GM23338 (cell line): ENCODE measurements at places on chromosomes 3 and 15. TPM values are rescaled to one million over a fixed set of nuclear protein-coding genes. Genes with fewer than 3 reads are reported as not detected.
A peak's percentile ranks its signal among the peaks of the same experiment; 100 is the strongest.

GRCh38 chr3:132417695-132418411 is 551 bp downstream of the DNAJC13 start:
- peak overlapping the region; percentile 88 for H3K27ac ChIP-seq
- H3K27me3 ChIP-seq, result no peaks in the 10 kb centered on the region
- no peaks in the 10 kb centered on the region for H3K36me3 ChIP-seq
- peak; percentile 83 for DNase-seq

DNA sequence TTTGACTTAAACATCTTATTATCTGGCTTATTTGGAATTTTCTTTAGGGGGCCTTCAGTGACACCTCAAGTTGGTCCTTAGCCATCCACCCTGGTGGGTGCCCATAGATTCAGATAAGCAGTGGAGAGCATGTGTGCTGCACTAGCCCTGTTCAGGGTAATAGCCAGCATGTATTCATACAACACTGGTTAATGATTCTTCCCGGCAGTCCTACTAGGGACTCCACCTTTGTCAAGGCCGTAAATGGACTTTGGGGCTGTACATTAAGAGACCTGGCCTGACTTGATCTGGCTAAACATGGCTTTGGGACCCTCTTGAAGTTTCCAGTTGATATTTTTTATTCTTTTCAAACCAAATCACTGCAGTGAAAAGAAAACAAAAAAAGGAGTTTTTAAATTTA is 125.8 kb downstream of the PTPRG start:
- peaks cover 94% of the 10 kb centered on the region for H3K4me1 ChIP-seq
- H3K4me3 ChIP-seq, result peak overlapping the region; percentile 18; the same call in 1 of the 2 replicates
- DNase-seq, result no peak
- peak overlapping the region; percentile 92 for H3K27ac ChIP-seq
- no peaks in the 10 kb centered on the region for H3K36me3 ChIP-seq
- no peaks in the 10 kb centered on the region for H3K27me3 ChIP-seq

DNA sequence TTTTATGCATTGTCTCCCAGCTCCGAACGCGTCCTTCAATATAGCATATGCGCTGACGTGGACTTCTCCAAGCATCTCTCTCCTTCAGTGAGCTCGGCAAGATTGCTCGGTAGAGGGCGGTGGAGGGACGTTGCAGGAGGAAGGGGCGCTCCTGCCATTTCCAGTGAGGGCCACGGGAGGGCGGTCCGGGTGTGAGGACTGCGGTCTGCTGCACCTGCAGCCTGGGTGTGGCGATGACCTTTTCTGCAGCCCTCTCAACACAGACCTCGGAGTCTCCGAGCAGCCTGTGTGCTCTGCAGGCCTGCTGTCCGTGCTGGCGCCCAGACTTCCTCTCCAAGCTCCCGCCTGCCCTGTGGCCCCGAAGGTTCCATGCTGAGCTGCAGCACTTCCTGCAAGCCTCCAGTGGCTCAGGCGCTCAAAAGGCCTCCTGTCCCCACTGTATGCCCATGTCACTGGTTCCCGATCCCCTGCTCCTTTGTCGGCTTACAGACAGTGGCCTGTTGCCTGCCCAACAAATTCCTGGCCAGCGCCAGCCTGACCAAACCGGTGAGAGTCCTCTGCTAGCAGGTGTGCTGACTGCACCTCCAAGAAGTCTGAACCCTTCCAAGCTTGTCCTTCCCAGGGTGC is 8.9 kb upstream of the RTP3 start:
- peak overlapping the region; percentile 12; the same call in 1 of the 2 replicates for H3K4me3 ChIP-seq
- no peaks in the 10 kb centered on the region for H3K27me3 ChIP-seq
- no peak overlapping the region for H3K27ac ChIP-seq
- peaks cover 11% of the 10 kb centered on the region for H3K4me1 ChIP-seq
- peak; percentile 99 for DNase-seq

- H3K27me3 ChIP-seq, result no peaks in the 10 kb centered on the region
- H3K4me3 ChIP-seq, result peak overlapping the region; percentile 65
Measured at GRCh38 chr3:15860014-15860934, 62.5 kb upstream of the ANKRD28 start.

DNA sequence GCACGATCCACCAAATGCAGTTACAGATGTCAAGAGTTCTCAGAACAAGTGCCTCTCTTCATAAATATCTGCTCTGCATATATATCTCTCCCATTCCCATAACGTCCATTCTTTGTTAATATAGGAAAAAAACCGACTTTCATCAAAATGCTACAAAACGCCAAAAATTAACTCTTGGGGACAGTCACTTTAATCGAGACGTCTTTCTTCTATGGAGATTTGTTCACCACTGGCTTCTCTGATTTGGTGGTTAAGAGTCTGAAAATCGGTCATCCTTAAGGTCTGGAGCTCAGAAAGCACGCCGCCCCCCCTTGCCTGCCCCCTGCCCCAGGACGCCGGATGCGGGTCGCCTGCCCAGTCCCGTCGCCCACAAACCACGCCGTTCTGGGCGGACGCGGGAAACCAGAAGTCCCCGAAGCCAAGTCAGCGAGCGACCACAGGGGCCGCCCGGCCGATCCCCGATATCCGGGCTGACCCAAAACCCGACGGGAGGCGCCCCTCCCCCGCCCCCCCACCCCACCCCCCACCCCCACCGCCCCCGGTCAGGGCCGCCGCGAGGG is 252.7 kb downstream of the TJP1 start:
- peak overlapping the region; percentile 69 for H3K4me3 ChIP-seq
- H3K4me1 ChIP-seq, result peaks cover 24% of the 10 kb centered on the region
- H3K27ac ChIP-seq, result no peak overlapping the region
- no peaks in the 10 kb centered on the region for H3K36me3 ChIP-seq

DNA sequence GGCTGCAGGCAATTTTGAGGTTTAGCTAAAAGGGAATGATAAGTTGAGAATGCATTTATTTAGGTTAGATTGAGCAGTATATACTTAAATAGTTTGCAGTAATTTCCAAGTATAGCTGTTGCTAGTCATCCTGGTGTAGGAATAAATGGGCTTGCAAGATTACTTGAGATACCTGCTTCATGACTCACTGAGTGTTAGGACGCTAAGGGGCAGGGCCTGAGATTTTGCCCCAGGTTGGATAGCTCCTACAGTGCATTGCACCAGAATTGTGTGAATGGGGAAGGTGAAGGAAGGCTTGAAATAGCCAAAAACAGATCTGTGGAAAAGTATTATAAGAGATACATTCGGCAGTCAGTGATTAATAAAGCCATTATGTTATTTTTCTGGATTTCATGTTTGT is 72.8 kb downstream of the KCNH8 start:
- no peak for DNase-seq
- H3K4me3 ChIP-seq, result no peak overlapping the region

DNA sequence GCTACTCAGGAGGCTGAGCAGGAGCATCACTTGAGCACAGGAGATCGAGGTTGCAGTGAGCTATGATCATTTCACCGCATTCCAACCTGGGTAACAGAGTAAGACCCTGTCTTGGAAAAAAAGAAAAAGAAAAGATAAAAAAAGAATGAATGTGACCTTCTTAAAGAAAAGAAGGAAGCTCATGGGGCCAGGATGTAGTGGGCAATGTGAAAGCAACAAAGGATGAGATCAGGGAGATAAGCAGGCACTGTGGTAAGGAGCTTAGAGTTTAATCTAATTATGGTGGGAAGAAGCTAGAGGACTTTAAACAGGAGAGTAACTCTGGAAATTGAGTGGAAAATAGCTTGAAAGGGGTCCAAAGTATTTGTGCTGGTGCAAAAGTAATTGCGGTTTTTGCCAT is 231.6 kb upstream of the UBE2E2 start:
- no peak overlapping the region for H3K27ac ChIP-seq
- H3K27me3 ChIP-seq, result no peaks in the 10 kb centered on the region
- H3K4me1 ChIP-seq, result no peaks in the 10 kb centered on the region
- no peaks in the 10 kb centered on the region for H3K36me3 ChIP-seq

GRCh38 chr15:79381593-79381992 is 50.5 kb upstream of the MINAR1 start:
- H3K4me1 ChIP-seq, result no peaks in the 10 kb centered on the region
- DNase-seq, result no peak
- H3K27me3 ChIP-seq, result no peaks in the 10 kb centered on the region
- H3K27ac ChIP-seq, result no peak overlapping the region
- H3K36me3 ChIP-seq, result no peaks in the 10 kb centered on the region
- no peak overlapping the region for H3K4me3 ChIP-seq

GRCh38 chr3:130811557-130811956 is 64.9 kb upstream of the PIK3R4 start:
- no peak overlapping the region for H3K4me3 ChIP-seq
- DNase-seq, result no peak
- peaks cover 5% of the 10 kb centered on the region for H3K36me3 ChIP-seq
- H3K27ac ChIP-seq, result no peak overlapping the region
- no peaks in the 10 kb centered on the region for H3K27me3 ChIP-seq
- H3K4me1 ChIP-seq, result no peaks in the 10 kb centered on the region

GRCh38 chr3:152511904-152512303 is 243.2 kb downstream of the MBNL1 start:
- DNase-seq, result no peak
- peaks cover 16% of the 10 kb centered on the region for H3K4me1 ChIP-seq
- H3K27ac ChIP-seq, result no peak overlapping the region; the same call in 1 of the 2 replicates
- no peaks in the 10 kb centered on the region for H3K27me3 ChIP-seq
- H3K4me3 ChIP-seq, result no peak overlapping the region

GRCh38 chr3:80190051-80190450 is 422.3 kb upstream of the ROBO1 start:
- no peak overlapping the region for H3K27ac ChIP-seq
- no peaks in the 10 kb centered on the region for H3K36me3 ChIP-seq
- H3K4me1 ChIP-seq, result no peaks in the 10 kb centered on the region; the same call in 1 of the 2 replicates
- H3K27me3 ChIP-seq, result no peaks in the 10 kb centered on the region
- peak; percentile 24 for DNase-seq

DNA sequence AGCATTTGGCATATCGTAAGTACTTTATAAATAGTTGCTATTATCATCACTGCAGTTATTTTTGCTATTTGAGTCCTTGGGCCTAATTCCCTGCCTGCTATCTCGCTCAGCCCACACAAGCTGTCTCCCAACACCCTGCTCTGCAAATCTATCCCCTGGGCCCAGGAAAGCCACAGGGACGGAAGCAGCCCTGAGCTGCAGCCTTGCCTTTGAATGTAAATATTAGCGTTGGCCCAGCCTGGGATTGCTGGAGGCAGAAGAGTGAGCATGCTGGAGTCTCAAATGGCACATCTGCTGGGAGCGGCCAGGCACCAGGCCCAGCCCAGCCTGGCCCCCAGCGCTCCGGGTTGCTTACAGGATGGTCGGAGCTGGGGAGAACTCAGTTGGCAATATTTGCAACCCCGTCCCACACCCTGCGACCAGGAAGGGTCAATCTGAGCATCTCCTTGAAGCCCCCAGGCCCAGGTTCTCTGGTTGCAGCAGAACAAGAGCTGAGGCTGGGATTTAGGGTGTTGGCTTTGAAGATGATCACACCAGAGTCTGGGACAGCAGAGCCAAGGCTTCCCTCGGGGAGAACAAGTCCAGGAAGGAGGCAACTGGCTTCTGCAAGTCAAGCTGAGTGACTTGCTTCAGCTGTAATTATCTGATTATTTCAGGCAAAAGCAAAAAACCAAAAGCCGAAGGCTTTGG is 529.6 kb downstream of the SHQ1 start:
- H3K36me3 ChIP-seq, result no peaks in the 10 kb centered on the region
- H3K4me1 ChIP-seq, result no peaks in the 10 kb centered on the region
- no peaks in the 10 kb centered on the region for H3K27me3 ChIP-seq
- H3K27ac ChIP-seq, result no peak overlapping the region

GRCh38 chr15:74709011-74709410 is 13.2 kb upstream of the EDC3 start:
- H3K4me3 ChIP-seq, result no peak overlapping the region
- no peaks in the 10 kb centered on the region for H3K4me1 ChIP-seq

DNA sequence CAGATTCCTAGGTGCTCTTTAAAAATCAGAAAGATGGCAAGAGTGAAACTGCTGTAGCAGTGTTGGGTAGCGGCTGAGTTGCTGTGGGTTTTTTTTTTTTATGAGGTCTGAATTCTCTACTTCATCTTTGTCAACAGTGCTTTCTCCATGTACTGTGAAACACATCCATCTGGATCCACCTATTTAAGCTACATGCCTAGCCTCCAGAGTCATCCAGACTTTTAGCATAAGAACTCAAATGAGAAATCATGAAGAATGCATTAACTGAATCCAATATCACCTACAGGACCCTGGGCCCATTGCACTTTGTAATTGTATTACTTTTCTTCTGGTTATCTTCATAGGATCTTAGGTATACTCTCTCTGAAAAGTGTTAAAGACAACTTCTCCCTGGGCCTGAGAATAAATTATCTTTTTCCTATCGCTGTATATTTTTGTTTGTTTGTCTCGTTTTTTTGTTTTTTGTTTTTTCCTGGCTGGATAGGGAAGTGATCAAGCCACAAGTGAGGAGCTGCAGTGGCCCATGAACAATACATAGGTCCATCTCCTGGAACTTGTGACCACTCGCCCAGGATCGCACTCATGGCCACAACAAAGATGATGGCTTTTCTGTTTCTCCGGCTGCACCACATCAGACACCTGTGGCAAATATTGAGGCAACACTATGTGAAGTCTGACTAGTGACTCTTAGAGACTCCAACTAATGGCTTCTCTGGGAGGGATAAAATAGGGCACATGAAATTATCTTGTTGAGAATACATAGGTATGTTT is 609.9 kb upstream of the AGTR1 start:
- no peak overlapping the region for H3K27ac ChIP-seq
- H3K27me3 ChIP-seq, result no peaks in the 10 kb centered on the region
- peaks cover 1% of the 10 kb centered on the region; the same call in 1 of the 2 replicates for H3K4me1 ChIP-seq
- no peak overlapping the region for H3K4me3 ChIP-seq
- H3K36me3 ChIP-seq, result no peaks in the 10 kb centered on the region

DNA sequence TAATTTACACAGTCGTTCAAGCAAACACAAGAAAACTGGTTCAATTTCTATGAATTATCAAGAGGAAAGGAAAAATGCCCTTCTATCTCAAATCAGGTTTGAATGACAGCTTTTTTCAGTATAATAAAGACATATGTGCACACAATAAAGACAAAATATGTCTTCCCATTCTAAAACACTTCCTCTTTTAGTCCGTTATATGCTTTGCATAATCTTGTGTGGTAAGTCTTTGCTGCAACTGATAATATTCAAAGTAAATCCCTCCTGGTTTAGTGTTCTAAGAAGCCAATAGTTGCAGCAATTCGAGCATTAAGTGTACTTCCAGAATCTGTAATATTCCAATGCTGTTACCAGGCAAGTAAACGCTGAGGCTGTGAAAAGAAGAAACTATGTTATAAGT is 43.7 kb upstream of the MAPKBP1 start:
- H3K27me3 ChIP-seq, result no peaks in the 10 kb centered on the region
- no peaks in the 10 kb centered on the region for H3K4me1 ChIP-seq
- H3K4me3 ChIP-seq, result no peak overlapping the region
- DNase-seq, result no peak
- H3K36me3 ChIP-seq, result peaks cover 7% of the 10 kb centered on the region; the same call in 1 of the 2 replicates

The IGDCC3 gene
- total RNA-seq, result 26.3 and 30.7 TPM in 2 replicates

The SLC12A8 gene
- total RNA-seq, result 10.1 and 15.9 TPM in 2 replicates

The LTK gene
- total RNA-seq, result 0.14 TPM in 1 of 2 replicates, not detected in the other

The CNTN3 gene
- total RNA-seq, result 0.04 and 0.24 TPM in 2 replicates

The SERINC4 gene
- not detected in 2 replicates for total RNA-seq

The ARID3B gene
- 114 and 147 TPM in 2 replicates for total RNA-seq

The SLC12A1 gene
- 0.19 and 0.59 TPM in 2 replicates for total RNA-seq

The SEC62 gene
- total RNA-seq, result 19.9 and 23.6 TPM in 2 replicates

The FOXB1 gene
- total RNA-seq, result 3.1 and 4.7 TPM in 2 replicates

The SEC22C gene
- total RNA-seq, result 48.3 and 52.3 TPM in 2 replicates

The RHCG gene
- total RNA-seq, result 0.63 TPM in 1 of 2 replicates, not detected in the other

The CHRFAM7A gene
- total RNA-seq, result 2.5 and 2.9 TPM in 2 replicates

The RARB gene
- total RNA-seq, result 0.14 and 0.39 TPM in 2 replicates

The EOMES gene
- 0.10 TPM in 1 of 2 replicates, not detected in the other for total RNA-seq

The TMOD2 gene
- 5.9 and 7.4 TPM in 2 replicates for total RNA-seq

The POLG gene
- 70.2 and 74.1 TPM in 2 replicates for total RNA-seq

The CRABP1 gene
- total RNA-seq, result 127 and 156 TPM in 2 replicates

The SATB1 gene
- 26.8 and 28.9 TPM in 2 replicates for total RNA-seq
